Breast epithelium (tissue), 4 donors: ENCODE measurements at places on chromosomes 1 and 21.

DNA sequence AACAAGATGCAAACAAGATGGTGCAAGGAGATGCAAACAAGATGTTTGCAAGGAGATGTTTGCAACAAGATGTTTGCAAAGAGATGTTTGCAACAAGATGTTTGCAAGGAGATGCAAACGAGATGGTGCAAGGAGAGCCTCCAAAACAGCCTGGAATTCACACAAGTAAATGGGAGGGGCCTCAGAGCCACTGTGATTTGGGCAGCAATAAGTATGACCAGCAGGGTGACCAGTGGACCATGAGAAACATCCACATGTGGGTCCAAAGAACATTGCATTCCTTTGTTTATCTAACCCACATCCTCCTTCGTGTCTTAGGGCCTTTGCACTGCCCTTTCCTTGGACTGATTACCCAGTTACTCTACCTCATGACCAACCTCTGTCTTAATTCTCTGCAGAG, 162.9 kb downstream of the PLPP3 start:
- no peak for DNase-seq

GRCh38 chr1:63320022-63320721, 2.2 kb upstream of the FOXD3 start:
- DNase-seq: no peak

- DNase-seq: no peak
Measured at GRCh38 chr1:238672262-238672661, 714.1 kb upstream of the CHRM3 start.

DNA sequence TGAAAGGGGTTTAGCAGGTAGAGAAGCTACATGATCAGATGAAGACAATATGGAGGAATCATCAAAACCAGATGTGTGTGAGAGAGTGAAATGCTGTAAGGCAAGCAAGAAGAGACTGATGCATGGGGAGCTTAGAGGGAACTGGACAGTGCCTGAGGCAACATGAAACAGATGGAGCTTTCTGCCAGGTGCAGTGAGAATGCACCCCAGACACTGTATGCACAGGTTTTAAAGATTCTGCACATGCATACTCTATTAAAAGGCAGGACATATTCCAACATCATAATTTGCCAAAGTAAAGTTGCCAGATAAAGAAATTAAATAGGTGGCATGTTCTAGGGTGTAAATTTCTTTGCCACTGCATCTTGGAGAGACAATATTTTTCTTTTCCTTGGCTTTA, 200.1 kb downstream of the AMY1C start:
- DNase-seq: no peak

- DNase-seq: no peak
Measured at GRCh38 chr1:201737352-201738060, 91.5 kb upstream of the IPO9 start.

- DNase-seq: no peak
Measured at GRCh38 chr1:40633523-40633922, 32.0 kb downstream of the RIMS3 start.

GRCh38 chr1:119291611-119292206, 76.9 kb upstream of the HAO2 start:
- DNase-seq: no peak

DNA sequence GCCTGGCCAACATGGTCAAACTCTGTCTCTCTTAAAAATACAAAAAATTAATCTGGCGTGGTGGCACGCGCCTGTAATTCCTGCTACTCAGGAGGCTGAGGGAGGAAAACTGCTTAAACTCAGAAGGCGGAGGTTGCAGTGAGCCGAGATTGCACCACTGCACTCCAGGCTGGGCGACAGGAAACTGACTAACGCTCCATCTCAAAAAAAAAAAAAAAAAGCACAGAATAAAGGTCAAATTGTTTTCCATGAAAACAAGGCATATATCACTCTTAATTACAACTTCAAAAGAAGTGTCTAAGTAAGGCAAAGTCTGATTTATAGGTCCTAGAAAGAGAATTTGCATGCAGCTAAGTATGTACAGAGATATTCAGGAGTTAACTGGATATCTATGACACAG, 25.6 kb downstream of the EYA3 start:
- no peak for DNase-seq

DNA sequence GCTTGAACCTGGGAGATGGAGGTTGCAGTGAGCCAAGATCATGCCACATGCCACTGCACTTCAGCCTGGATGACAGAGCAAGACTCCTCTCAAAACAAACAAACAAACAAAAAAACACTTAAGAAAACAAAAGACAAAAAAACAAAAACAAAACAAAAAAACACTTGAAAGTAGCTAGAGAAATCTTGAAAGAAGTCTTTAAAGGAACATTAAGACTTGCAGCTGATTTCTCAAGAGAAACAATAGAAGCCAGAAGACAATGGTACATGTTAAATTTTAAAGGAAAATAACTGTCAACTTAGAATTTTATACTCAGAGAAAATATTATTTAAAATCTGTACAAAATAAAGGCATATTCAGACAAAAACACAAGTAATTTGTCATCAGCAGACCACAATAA, 71.3 kb downstream of the HLX start:
- no peak for DNase-seq

DNA sequence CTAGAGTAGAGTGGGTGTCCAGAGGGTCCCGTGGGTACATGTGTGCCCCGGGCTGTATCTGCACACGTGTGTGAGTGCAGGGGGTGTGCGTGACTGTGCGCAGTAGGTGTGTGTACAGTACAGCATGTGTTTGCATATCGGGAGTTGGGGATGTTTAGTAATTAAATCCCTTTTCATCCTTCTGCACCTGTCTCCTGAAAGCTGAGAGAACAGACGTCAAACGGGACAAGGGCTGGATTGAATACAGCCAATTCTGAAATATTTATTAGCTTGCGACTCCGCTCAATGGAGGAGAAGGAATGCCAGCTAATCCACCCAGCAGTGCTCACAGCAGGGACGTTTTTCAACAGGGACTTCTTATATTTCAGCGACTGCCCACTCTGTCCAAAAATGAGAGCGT, 44.7 kb upstream of the CASZ1 start:
- DNase-seq: no peak

- no peak for DNase-seq
Measured at GRCh38 chr1:211781260-211781659, 49.3 kb downstream of the LPGAT1 start.

DNA sequence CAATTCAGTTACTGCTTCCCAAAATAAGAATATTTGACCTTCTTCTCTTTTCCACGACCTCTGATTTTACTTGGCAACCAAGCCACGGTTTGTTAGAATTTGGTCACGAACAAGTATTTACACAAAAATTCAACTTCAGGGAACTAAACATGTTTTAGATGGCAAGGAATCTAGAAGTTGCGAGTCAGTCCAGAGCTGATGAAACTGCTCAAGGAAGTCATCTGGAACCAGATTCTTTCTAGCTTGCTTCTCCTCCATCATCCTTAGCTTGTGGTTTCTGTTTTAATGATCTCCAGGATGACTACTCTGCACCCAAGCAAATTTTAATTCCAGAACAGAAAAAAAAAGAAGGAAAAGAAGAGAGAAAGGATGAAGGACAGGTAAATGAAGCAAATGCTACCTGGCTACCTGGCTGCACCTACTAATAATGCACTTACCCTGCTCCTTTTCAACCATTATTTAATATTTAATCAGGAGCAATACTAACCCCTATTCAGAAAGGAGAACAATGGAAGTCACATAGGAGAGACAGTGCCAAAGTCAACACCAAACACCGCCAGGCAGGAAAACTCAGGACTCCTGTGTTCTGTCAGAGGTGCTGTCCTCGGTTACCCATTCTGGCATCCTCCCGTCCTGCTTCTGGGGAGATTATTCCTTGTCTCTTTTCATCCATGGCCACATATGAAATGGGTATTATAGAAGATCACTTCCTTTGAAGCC, 54.2 kb upstream of the RGS7 start:
- no peak for DNase-seq

- DNase-seq: no peak
Measured at GRCh38 chr1:64234714-64235113, 31.3 kb downstream of the UBE2U start.

- DNase-seq: no peak
Measured at GRCh38 chr1:200242110-200243041, 167.5 kb downstream of the ZNF281 start.

- DNase-seq: no peak
Measured at GRCh38 chr1:6208723-6209660, 3.1 kb downstream of the RNF207 start.
